Fibroblast of lung (primary cell): ENCODE measurements at places on chromosomes 7 and 10.
A peak's percentile ranks its signal among the peaks of the same experiment; 100 is the strongest.

GRCh38 chr7:71682841-71683781 is 551.2 kb downstream of the GALNT17 start:
- H3K27ac ChIP-seq, result no peak overlapping the region
- no peak for DNase-seq
- no peaks in the 10 kb centered on the region for H3K36me3 ChIP-seq
- H3K27me3 ChIP-seq, result no peaks in the 10 kb centered on the region
- H3K4me3 ChIP-seq, result no peak overlapping the region

GRCh38 chr7:157831143-157831905 is 494.5 kb downstream of the DNAJB6 start:
- DNase-seq, result no peak
- no peak overlapping the region for H3K4me3 ChIP-seq
- no peaks in the 10 kb centered on the region for H3K27me3 ChIP-seq
- no peak overlapping the region for H3K27ac ChIP-seq

GRCh38 chr10:68832601-68833000 is 5.3 kb downstream of the STOX1 start:
- H3K4me3 ChIP-seq, result no peak overlapping the region
- H3K4me1 ChIP-seq, result no peaks in the 10 kb centered on the region
- no peaks in the 10 kb centered on the region for H3K36me3 ChIP-seq
- no peak overlapping the region for H3K27ac ChIP-seq
- DNase-seq, result no peak

- peak; percentile 64 for DNase-seq
- no peaks in the 10 kb centered on the region for H3K4me1 ChIP-seq
- H3K27me3 ChIP-seq, result no peaks in the 10 kb centered on the region
- H3K27ac ChIP-seq, result no peak overlapping the region
- H3K4me3 ChIP-seq, result no peak overlapping the region
These were observed 233.1 kb upstream of the IGFBP3 start for GRCh38 chr7:46153951-46154787.

DNA sequence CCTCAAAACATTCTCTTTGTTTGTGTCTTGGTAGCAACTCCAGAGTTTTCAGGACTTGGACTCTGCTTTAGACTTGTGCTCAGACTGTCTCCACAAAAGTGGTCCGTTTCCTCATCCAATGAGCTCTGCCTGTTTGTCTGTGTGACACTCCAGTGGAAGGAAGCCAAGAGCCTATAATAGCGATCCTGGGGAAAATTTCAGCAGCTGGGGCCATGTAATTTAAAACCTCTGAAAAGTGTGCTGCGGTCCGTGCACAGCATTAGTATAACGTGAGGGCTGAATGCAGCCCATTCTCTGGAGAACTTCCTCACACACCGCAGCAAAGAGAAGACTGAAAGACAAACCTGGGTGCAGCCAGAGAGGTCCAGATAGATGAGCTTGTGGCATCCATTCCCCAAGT is at the start of gene LRRC17:
Gene LRRC17 (plus strand): TSS at position 259 of the 400 bp plus-strand sequence. CDS start 20,914 bp downstream, outside the sequence.
- H3K27ac ChIP-seq, result peak within 1 kb of the TSS; percentile 45
- H3K27me3 ChIP-seq, result no peaks in the 10 kb centered on the region
- DNase-seq, result peak; percentile 97
- peak within 1 kb of the TSS; percentile 90 for H3K4me3 ChIP-seq
- peaks cover 8% of the 10 kb centered on the region for H3K4me1 ChIP-seq

GRCh38 chr7:19026888-19027287 is 90.5 kb downstream of the TWIST1 start:
- H3K4me3 ChIP-seq, result no peak overlapping the region
- DNase-seq, result peak; percentile 57
- no peaks in the 10 kb centered on the region for H3K4me1 ChIP-seq

- H3K27me3 ChIP-seq, result no peaks in the 10 kb centered on the region
- H3K4me3 ChIP-seq, result peak overlapping the region; percentile 75
- peak; percentile 32 for DNase-seq
- no peak overlapping the region for H3K27ac ChIP-seq
- H3K36me3 ChIP-seq, result no peaks in the 10 kb centered on the region
These were observed 43.3 kb downstream of the SFTPD start for GRCh38 chr10:79905322-79906314.
